Hematopoietic multipotent progenitor cell treated with erythropoietin and hydrocortisone succinate and interleukin-3 and kit ligand, for 17 days (in vitro differentiated cells): ENCODE measurements at places on chromosomes 3 and 15.

DNA sequence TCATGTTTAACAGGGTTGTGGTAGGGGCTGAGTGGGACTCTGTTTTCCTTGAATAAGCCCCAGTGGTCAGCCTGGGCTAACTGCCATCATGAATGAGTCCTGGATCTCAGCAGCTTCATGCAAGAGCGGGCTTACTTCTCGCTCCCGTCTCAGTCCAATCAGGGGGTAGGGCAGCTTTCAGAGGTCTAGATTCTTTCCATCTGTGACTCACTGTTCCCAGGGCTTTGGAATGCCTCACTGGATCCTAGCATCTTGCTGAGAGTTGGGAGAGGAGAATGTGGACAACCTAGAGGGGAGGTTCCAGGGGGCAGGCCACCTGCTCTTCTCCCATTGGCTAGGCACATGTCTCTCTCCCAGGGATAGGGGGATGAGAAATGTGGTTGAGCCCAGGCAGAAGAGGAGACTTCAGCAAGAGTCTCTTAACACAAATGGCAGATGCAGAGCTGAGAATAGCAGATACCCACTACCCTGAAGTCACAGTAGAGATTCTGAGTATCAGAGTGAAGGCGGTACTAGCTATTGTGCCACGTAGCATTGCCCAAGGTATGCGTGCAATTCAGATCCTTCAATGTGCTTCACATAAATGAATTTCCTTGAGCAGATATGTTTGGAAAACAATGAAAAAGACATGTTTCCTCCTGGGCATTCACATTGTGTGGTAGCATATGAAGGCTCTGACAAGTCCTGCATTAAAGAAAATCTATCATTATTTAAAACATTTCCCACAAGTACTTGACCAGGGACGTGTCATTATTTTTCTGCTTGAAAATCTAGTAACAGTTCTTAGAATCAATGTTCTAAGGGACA is 257.7 kb upstream of the PROK2 start:
- no peak for DNase-seq

- no peak for DNase-seq
Measured at GRCh38 chr15:93478947-93479346, 389.9 kb upstream of the RGMA start.

- DNase-seq: no peak
Measured at GRCh38 chr3:117708601-117709000, 999.0 kb downstream of the TUSC7 start.

GRCh38 chr3:37967260-37967881 is 23.2 kb upstream of the VILL start:
- DNase-seq: no peak

DNA sequence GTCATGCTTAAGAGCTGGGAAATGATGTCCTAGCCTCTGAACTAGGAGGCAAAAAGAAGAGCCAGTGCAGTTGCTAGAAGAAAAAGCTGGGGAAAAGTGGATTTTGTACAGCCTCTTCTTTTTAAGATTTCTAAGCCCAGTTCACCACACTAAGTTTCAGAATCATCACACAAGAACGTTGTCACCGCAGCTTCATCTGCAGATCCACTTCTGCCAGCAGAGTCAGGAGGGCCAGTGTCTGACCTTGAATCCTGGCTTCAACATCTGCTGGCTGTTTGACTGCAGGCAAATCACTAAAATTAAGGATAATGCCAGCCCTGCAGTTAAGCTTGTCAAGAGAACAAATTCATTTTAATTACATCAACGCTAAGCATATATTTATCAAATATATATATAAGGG is 36.2 kb downstream of the HDC start:
- no peak for DNase-seq

GRCh38 chr3:195096053-195096452 is 174.9 kb downstream of the XXYLT1 start:
- DNase-seq: no peak

GRCh38 chr3:142282503-142282902 is 57.1 kb upstream of the GK5 start:
- DNase-seq: no peak

DNA sequence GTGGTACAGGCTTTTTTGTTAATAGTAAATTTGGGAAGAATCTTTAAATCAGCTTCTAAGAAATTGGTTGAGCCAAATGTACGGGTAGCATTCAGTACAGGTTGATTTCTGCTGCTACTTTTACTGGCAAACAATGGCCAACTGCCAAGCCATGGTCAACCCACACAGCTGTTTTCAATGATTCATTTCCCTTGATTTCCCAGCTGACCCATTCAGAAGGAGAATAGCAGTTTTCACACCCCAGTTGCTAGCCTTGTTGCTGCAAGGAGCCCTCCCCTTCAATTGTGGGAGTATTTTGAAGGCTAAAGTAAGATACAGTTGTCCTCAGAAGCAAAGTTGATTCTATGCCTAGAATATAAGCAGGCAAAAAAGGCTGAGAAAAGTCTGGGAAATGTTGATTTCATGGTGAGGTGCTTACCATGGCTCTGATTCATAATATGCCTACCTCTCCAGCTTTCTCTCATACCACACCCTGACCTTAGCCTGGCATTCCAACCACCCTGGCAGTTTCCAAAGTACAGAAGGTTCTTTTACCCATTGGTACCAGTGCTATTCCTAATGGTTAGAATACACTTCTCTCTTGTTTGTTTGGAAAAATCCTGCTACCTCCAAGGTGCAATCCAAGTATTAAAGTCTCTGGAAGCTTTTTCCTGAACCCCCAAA is 320.3 kb upstream of the TGFBR2 start:
- no peak for DNase-seq

DNA sequence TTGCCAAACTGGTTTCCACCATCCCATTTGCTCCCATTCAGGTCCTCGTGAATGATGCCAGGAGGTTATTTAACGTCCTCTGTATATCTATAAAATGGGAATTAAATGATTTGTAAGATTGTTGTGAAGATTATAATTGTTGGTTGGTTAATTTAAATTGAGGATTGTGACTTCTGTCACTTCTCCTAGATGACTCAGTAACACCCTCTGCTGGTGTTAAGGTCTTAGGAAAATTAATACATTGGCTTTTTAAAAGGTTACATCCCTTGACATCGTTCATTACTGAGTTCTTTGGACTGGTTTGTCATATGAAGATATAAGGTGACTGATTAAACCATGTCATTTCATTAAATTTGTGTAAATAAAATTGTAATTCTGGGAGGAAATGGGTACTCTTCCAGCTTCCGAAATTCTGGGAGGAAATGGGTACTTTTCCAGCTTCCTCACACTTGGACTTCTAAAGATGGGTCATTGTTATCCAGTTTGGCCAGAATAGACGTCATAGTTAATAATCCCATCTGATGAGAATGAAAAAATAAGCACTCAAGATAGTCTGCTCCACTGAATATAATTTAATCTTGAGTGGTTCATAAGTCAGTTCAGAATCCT is 33.3 kb upstream of the PAQR5 start:
- DNase-seq: peak; percentile 39

DNA sequence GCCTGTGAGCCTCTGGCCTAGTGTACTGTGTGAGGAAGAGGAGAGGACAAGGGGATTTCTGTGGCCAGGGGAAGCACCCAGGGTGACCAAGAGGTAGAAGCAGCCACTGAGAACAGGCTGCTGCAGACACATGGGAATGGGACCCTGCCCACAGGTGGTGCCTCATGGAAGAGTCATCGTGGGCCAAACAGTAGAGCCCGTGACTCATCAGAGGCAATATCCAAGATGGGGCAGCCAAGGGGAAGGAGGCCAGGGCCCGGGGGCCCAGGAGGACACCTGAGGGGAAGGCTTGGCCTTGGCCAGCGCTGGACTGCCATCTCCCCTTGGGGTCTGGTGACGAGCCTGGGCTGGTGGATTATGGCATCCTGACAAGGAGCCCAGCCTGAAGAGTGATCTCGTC is 275.0 kb upstream of the LYSMD4 start:
- no peak for DNase-seq

DNA sequence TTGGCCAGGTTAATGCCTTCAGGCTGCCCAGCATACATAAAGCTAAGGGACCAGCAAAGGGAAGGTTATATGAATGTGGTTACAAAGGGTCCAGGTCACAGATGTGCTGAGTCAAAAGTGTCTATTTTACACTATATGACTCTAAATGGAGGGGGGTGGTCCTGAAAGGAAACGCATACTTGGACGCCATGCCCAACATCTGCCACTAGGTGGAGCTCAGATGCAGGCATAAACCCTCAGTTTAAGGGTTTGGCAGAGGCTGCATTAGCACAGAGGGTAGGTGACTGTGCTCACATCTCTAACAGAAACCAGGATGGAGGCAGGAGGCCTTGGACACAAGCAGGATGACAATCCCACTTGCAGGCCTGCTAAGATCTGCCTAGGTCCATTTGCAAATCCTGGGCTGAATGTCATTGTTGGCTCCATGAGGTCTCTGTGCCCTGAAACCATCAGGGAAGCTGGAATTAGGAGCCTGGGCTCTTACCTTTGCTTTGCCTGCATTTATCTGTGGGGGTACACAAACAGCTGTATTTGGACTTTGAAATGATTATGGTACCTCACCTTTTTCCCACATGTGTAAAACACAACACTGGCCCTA is 55.8 kb downstream of the ZNF621 start:
- DNase-seq: peak; percentile 51

DNA sequence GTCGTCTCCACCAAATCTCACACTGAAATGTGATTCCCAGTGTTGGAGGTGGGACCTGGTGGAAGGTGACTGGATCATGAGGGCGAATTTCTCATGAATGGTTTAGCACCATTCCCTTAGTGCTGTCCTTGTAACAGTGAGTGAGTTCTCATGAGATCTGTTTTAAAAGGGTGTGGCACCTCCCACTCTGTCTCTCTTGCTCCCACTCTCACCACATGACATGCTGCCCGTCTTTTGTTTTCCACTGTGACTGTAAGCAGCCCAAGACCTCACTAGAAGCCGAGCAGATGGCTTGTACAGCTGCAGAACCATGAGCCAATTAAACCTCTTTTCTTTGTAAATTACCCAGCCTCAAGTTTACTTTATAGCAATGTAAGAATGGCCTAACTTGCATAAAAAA is 21.2 kb downstream of the RAD18 start:
- no peak for DNase-seq
